ENCODE measurements at places on chromosomes 4 and X.

- DNase-seq = no peak
Observed at GRCh38 chr4:21385706-21386105, 562.9 kb downstream of the KCNIP4 start.

DNA sequence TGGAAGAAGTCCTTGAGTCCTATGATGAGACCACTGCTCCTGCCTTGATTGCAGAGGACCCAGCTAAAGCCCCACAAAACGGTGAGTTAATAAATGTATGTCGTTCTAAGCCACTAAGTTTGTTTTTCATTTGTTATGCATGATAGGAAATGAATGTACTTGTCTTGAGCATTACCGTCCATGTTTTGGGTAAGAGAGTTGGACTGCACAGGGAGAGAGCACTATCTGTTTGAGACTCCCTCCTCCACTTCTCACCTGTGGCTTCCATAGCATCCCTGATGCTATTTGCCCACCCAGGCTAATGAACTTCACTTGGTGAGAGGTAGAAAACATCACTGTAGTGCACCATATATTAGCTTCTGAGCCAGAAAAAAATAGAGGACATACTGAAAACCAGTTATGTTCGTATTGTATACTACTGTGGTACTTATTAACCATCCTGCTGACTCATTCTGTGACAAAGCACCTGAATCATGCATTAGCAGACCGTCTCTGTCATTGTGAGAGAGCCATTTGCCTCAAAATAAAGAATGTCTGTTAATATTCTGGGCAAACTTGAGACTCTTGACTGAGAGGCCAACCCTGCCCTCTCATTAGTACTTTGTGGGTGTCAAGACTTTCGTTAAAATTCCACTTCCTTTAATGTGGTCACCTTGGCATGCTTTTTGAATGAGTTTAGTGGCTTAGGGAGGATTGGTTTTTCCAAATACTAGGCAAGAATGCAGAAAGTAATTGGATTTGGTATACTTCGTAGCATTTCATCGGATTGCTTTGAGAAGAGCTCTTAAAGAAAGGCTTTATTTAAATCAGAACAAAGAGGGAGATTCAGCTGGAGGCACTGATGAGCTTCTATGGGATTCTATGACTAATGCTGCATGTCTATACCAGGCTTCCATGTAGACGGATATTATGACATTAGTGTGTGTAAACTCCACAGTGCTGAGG, 99.3 kb upstream of the GRPR start:
- DNase-seq = no peak

- DNase-seq = no peak
Observed at GRCh38 chrX:51421972-51422597, 74.3 kb downstream of the NUDT11 start.

DNA sequence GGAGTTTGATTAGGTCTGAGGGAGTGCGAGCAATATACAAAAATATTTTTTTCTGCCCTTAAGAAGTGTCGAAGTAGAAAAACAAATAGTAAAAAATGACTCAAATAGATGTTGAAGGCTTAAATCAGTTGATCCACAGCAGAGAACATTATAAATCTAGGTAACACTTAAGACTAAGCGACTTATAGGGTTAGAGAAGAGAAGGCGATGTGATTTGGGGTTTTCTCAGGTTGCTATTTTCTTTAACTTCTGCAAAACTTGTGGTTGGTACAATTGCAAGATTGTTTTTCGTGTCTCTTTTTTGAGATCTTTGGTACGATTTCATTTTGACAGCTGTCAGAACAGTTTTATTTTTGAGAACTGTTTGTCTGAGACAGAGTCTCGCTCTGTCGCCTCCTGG, 1479.5 kb downstream of the PCDH7 start:
- DNase-seq = no peak

DNA sequence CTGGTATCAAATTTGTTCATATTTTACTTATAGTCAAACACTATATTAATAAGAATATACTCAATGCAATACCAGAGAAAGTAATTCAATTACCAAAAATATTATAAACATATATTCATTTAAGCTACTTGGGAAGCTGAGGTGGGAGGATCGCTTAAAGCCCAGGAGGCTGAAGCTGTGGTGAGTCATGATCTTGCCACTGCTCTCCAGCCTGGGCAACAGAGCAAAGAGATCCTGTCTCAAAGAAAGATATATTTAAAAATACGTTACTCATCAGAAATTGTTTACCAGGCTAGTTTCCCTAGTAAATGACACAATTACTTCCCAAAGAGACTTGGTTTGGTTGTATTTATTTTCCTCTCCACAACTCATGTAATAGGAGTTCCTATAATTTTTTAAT, 433.6 kb downstream of the GASK1B start:
- peak; percentile 1 for DNase-seq

- no peak for DNase-seq
Observed at GRCh38 chr4:25756503-25756902, 100.9 kb downstream of the SLC34A2 start.

DNA sequence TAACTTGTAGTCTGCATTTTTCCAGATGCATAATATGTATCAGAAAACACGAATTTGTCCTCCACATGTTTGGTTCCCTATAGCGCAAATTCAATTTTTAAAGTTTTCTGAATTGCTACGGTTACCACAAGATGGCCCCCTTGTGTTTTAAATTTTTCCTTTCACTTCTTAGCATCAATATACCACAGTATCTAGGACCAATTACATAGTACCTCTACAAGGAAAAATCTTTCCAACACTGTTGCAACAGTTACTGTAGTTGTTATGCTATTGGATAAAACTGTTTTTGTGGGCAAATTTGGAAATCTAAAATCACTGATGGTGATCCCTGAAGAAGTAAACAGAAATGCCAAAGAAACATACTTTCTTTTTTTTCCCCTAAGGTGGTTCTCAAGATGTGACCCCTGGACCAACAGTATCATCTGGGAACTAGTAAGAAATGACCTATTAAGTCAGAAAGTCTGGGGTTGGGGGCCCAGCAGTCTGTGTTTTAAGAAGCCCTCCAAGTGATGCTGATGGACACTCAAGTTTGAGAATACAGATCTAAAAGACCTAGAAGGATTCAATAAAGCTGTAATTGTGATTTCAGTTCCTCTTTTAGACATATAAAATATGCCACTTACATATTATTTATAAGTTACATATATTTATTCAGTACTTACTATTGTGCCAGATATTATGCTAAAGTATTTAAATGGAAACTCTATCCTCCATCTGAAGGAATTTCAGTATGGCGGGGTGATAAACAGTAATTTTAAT, 3.1 kb downstream of the ZGRF1 start:
- no peak for DNase-seq

- DNase-seq = no peak
Observed at GRCh38 chrX:100341142-100341510, 68.9 kb downstream of the PCDH19 start.

GRCh38 chr4:86981789-86982188, 47.0 kb downstream of the AFF1 start:
- no peak for DNase-seq

- DNase-seq = peak; percentile 82
Observed at GRCh38 chrX:30620980-30621618, 32.1 kb upstream of the GK start.

DNA sequence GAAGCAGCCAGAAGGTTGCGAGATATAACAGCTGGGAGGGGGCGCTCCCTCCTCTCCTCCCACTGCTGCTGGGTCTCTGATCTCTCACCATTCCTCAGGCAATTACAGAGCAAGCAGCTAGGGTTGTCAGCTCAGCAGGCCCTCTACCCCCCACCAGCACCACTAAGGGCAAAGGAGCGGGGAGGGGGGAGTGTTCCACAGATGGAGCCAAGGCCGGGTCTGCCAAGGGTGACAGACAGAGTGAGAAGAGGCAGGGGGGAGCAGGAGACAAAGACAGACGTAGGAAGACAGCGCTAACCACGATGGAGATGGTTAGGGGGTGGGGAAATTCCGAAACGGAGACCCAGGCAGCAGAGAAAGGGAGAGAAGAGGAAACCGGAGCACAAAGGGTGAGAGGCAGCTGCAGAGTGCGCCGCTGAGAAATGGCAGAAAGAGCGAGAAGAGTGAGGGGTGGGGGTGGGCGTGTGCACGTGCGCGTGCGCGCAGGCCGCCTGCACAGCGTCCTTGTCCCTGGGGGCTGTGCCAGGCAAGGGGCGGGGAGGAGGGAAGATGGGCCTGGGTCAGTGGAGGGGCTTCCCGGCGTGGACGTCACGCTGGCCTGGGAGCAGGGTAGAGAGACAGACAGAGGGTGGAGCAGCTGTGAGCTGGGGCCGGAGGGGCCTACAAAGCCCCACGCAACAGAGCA, 6.9 kb downstream of the L1CAM start:
- no peak for DNase-seq

DNA sequence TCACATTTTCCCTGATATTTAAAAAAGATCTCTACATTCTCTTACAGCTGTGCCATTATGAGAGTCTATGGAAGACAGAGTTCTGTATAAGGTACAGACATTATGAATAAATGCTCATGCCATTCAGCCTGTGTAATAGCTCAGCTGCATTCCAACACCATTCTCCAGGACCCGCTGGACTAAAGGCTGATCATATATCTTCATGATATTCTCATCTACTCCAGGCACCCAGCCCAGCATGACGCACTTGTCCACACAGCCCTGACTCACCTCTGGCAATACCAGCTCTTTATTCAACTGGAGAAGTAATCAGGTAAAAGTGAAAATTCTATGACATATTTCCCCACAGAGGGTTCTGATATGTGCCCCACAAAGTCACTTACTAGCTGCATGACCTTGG, 437.5 kb upstream of the FGF16 start:
- DNase-seq = peak; percentile 45

DNA sequence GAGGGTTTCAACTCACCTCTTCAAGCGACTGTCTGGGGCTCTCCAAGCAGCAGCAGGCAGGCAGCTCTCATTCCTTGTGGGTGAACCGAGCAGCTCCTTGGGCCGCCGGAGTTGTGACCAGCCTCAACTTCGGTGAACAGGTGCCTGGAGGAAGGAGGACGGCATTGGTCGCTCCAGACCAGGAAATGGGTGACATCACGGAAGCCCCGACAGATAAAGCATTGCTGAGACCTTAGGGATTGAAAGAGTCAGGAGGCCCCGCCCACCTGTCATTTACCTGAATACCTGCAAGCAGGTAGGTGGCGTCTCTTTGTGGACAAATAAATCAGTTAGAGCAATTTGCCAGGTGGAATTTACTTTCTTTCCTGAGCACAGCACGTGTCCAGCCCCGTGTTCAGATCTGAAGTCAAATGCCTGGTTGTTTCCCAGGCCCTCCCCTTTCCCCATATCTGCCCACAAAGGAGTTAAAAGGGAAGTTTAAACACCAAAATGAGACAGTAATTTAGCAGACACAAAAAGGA, at the start of gene LNX1:
LNX1 (minus strand) TSS at position 115 of the 521 bp plus-strand sequence. CDS start 17,484 bp downstream, outside the sequence.
- DNase-seq = no peak

GRCh38 chr4:129488427-129488826, 392.5 kb downstream of the C4orf33 start:
- no peak for DNase-seq

- no peak for DNase-seq
Observed at GRCh38 chr4:177448850-177449249, 6.6 kb upstream of the AGA start.

GRCh38 chr4:7309181-7309580, 116.8 kb downstream of the SORCS2 start:
- no peak for DNase-seq

DNA sequence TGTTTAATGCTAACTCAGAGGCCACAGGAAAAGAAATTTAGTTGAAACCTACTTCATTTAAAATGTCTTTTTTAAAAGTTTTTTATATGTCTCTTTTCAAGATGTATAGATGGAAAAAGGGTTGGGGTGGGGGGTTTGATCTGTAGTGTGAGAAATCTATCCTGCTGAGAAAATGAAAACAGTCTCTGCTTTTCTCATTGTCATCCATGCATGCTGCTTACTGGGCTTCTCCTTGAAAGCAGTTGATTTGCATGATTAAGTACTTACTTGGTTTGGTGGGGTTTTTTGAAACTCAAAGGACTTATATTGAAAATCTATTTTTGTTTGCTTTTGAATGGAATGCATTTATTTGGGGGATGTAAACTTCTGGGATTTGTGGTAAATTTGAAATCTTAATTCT, 313.6 kb upstream of the DKK2 start:
- DNase-seq = no peak

DNA sequence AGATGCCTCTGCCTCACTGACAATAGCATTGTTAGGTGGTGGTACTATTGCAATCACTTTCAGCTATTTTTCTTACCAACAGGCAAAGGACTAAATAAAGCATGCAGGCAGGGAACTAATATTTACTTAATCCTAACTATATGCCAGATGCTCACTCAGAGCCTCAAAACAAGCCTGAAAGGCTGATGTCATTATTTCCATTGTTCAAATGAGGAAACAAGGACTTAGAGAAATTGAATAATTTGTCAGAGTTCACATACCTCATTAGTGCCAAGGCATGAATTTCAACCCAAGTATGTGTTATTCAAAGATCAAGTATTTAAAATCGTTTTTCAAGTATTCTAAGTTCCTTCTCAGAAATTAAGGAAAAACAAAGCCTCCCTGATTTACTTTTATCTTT, 374.9 kb upstream of the TECRL start:
- peak; percentile 6 for DNase-seq

- DNase-seq = no peak
Observed at GRCh38 chrX:9958183-9958582, 9.0 kb upstream of the CLDN34 start.

GRCh38 chr4:182238355-182238931, 4.8 kb upstream of the TENM3 start:
- no peak for DNase-seq

- DNase-seq = no peak
Observed at GRCh38 chr4:145619639-145619996, 433 bp downstream of the MMAA start.

DNA sequence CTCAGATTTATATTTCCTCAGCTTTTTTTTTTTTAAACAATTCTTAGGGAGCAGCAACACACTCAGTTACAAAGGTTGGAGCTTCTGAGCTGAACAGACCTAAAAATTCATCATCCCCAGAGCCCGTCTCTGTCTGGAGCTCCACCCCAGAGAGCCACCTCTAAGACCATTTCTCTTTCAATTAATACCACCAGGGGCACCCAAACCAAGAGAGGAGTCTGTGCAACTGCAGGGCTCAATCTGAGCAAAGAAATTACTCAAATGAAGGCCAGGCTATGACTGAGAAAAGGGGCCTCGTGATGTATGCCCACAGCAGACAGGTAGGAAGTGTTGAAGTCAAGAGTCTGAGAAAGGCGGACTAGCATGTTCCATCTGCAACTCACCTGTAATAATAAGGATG, 95.5 kb downstream of the C4orf51 start:
- no peak for DNase-seq

DNA sequence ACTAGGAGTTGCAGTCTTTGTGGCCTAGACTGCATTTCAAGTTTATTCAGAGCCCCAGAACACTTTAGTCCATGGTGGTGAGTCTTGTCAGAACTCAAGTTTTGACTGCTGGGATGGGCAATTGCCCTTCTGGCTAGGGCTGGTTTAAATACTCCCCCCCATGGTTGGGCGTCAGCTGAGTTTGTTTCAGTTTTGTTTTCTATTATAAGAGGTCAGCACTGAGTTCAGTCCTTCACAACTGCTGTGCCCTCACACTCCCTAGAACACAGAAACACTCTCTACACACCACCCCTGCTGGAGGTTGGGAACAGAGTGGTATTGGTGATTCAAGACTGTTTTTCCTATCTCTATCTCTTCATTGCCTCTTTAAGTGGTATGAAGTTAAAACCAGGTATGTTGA, 217.0 kb downstream of the GUCY2F start:
- no peak for DNase-seq
